ENCODE measurements at places on chromosomes 11 and 22.

GRCh38 chr11:6604081-6604626 lies 580 bp downstream of the ILK start:
- DNase-seq: peak; percentile 69

- DNase-seq: no peak
These were observed 3.6 kb downstream of the EI24 start for GRCh38 chr11:125572916-125573315.

- no peak for DNase-seq
These were observed 358.7 kb upstream of the PDGFD start for GRCh38 chr11:104522650-104523049.

- DNase-seq: peak; percentile 41
These were observed 22.7 kb upstream of the GRAMD1B start for GRCh38 chr11:123407130-123407995.

DNA sequence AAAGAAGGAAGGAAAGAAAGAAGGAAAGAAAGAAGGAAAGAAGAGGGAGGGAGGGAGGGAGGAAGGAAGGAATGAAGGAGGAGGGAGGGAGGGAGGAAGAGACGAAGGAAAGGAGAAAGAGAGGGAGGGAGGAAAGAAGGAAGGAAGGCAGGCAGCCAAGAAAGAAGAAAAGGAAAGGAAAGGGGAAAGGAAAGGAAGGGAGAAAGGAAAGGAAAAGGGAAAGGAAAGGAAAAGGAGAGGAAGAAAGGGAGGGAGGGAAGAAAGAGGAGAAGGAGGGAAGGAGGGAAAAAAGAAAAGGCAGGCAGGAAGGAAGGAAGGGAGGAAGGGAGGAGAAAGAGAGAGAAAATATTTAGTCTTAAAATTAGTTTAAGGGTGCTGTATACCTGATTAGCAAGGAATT lies 704.1 kb downstream of the LUZP2 start:
- no peak for DNase-seq

- no peak for DNase-seq
These were observed 588.0 kb downstream of the BUD13 start for GRCh38 chr11:116184763-116185162.

DNA sequence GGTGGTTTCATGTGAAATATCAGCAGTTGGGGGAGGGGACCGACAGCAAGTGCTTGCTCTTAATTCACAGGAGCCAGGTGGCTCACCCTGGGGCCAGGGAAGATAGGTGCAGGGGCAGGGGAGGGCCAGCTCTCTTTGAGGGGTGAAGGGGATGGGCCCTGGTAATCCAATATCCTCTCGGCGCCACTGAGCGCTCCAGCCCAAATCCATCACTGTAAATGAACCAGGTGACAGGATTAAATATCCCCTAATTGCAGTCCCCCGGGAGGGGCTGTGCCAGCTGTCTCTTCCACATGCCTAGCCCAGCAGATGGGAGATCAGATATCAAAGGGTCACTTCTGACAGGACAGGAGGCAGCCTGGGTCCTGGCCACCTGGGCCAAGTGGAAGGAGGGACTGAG lies 531.8 kb upstream of the CADM1 start:
- DNase-seq: no peak

DNA sequence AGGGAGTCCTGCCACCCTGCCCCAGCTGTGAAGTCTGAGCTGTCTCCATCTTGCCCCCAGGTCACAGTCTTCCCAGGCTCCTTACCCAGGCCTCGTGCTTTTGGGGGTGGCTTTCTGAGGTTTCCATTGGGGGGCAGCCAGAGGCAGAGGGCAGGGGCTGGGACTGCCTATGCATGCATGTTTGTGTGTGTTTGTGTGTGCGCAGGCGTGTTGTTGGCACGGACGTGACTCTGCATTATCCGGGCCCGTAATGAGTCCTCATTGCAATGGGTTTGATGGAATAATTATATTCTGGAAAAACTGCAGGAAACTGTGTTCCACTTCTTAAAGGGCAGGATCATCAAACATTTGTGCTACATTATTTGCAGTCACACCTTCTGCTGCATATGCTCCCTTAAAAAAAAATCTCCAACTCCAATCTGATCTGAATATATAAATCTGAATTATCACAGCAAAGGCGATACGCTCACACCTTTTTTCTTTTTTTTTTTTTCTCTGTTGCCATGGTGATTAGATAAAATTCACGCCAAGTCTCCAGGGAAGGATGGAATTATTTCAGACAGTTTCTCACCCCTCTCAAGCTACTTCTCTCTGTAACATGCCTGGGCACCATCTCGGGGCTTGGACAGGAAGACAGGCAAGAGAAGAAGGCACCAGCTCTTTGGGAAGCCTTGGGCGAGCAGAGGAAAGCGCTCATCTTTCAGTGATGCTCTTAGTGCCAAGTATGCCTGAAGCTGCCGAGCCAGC lies 45.9 kb downstream of the DSCAML1 start:
- no peak for DNase-seq

DNA sequence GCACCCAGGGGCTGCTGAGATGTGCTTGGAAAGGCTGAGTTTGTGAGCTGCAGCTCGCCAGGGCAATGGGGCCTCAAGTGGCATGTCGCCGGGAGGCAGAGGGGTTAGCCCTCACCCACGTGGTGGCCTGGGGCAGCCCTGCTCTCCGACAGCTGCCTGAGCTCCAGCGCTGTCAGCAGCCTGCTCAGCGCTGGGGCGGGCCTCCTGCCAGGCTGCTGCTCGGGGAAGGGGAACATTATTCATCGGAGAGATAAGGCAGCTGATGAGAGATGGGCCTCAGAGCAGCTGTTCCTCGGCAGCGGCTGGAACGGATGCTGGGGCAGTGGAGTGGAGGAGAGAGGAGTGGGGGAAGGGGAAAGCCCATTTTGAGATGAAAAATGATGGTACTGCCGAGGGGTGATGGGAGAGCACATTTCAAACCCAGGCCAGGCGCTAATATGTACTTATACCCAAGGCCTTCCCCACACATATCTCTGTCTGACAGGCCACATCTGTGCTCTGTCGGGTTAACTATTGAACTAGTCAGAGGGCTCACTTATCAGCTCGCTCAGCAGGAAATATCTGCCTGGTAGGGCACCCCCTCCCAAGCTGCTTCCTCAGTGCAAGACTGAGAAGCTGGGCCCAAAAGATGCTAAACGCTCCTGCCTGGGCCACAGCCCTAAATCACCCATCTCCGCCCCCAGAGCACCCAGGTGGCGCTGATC lies 79.5 kb downstream of the TIMP3 start:
- no peak for DNase-seq

DNA sequence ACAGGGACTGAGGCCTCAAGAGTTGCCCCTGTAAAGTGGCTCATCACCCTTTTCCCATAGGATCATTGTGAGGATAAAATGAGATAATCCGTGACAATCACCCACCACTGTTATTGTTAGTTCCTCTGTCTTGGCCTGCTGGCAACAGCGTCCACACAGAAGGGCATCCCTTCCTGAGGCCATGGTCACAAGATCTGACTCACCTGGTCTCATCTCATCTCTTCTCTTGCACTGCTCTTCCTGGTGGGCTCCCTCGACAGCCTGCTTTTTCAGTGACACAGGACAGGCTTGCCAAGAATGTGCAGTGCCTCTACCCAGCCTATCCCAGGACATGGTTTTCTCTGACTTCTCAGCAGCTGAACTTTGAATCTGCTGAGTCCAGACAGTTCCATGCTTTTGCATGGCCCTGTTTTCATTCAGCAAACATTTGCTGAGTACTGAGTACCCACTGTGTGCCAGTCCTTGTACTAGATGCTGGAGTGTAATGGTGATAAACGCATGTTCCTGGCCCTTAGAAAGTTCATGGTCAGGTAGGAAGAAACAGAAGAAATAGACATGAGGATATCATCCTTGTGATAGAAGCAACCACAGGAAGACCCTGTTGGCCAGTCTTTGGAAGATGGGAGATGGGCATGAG lies 3.3 kb downstream of the STX3 start:
- no peak for DNase-seq

- no peak for DNase-seq
These were observed 27.9 kb downstream of the SHANK3 start for GRCh38 chr22:50700387-50701075.

- DNase-seq: no peak
These were observed 6.3 kb downstream of the MCAM start for GRCh38 chr11:119310682-119311052.

DNA sequence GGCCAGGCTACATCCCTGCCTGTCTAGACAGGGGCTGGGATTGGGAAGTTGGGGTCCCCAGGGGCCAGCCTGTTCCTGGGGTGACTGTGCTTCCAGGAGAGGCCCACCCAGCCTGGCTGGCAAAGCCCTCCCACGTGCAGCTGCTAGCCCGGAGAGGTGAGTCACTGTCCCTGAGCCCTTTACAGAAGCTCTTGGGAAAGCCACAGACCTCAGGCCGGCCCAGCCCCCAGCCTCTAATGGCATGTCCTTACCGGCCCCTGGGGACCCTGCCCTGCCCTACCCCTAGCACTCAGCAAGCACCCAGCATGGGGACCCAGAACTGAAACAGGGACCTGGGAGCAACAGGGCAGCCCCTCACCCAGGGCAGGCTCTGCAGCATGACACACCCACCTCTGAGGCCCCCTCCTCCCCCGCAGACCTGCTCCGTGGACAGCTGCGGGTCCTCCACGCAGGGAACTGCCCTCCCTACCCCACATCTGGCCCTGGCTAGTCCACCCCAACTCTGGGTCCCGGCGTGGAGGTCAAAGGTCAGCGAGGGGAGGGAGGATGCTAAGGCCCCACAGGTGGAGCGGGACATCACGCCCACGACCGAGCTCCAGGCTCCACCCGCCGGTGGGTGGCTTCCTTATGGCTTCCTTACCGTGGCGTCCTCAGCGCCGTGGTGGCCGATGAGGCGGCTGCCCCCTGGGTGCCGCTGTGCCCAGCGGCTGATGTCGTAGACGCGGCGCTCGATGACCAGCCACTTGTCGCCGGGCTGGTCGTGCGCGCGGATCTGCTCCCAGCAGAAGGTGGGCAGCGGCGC lies 615 bp downstream of the FADS3 start:
- DNase-seq: no peak

GRCh38 chr22:37663521-37664140 lies 5.1 kb downstream of the PDXP start:
- DNase-seq: no peak

GRCh38 chr22:28180804-28181731 lies 262.0 kb upstream of the PITPNB start:
- no peak for DNase-seq

- no peak for DNase-seq
These were observed 130.2 kb downstream of the NCAM1 start for GRCh38 chr11:113091481-113091780.

GRCh38 chr11:113493206-113493605 lies 18.0 kb upstream of the DRD2 start:
- DNase-seq: no peak

DNA sequence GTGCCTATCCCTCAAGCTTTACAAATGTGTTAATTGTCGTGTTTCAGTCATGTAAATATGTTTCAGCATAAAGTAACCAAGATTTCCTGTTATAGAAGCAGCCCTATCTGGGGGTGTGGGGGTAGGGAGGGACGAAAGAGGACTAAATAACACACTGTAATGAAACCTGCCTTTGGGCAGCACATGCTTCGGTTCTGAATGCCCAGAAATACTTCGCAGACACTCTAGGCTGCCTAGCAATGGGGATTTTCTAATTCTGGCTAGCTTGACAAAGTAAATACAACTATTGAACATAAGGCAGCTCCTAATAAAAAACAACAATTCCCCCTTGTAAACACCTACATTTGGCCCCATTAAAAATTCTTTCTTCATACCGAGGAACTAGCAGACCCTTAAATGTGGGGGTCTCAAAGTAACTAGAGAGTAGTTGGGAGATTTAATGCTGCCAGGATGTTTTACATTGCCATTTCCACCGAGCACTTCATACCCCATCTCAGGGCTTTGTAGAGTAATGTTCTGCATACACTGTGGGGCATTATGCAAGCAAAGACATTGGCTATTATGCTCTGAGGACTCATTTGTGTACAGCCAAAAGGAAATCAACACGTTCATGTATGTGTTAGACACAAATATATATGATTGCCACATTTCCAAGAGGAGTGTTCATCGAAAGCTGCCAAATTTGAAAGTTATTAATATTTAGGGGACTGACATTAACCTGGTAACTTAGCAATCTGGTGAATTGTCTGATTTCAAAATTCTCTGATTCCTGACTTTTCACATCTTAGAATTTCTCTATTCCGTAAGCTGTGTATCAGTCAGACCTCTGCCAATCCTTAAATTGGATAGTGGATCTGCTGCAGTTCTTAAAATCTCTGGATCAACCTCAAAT lies 42.1 kb downstream of the PAX6 start:
- DNase-seq: no peak

DNA sequence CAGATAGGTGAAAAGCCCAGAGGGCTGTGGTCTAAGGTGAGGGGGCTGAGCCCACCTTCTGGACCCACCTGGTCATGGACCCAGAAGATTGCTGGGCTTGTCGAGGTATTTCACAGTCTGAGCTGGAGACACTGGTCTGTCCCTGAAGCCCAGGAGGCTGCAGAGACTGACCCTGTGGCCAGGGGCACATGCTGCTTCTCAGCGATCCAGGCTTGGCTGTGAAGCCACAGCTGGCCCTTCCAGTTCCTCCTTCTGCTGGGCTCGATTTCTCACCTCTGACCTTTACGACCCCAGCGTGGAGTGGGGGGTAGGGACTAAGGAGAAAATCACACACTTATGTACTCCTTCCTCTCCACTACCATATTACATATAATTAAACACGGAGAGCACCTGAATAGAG lies 88.5 kb downstream of the NECTIN1 start:
- DNase-seq: no peak

DNA sequence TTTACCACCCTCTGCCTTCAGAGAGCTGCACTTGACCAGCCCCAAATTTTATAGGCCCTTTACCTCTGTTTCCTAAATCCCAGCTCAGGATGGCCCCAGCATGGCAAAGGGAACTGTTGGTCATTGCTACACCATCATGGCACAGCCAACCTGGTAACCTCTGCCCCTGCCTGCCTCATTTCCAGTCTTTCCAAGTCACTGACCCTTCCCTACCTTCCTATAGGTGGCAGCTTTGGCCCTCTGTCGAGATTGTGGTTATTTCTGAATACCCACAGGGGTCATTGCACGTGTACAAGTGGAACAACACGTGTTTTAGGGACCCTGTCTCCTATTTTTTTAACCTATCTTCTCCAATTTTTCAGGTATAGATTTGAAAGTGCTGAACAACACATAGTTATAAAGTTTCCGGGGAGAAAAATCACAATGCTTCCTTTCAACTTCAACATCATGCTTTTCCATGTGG lies 2.8 kb downstream of the GALNT18 start:
- DNase-seq: no peak

DNA sequence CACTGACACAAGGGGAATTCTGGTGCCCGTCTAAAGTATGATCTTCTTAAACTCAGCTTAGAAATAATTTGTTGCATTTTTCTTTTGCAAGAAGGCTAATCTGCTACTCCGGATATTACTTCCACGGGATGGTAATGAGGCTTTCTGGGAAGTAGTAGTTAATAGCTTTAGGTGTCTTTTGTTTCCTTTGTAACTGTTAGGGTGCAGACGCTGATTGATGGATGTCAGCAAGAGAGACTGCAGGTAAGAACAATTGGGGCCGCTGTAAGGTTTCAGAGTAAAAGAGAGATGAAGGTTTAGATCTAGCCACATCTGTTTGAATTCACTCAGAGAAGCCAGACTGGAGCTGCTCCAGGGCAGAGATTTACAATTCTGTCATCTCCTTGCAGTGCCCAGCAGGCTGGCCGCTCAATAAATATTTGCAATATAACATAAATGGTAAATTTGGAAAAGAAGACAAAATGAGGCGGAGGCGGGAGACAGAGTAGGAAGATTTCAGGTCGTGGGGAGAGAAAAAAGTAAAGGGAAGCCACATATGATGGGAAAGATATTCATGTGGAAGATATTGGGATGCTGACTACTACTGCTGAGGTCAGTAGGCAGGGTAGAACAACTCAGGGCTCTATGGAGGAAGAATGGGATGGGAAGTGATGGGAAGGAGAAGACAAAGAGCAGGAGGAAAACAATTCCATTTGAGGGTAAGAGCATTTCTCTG lies 320.5 kb downstream of the AASDHPPT start:
- DNase-seq: no peak

All from stimulated activated naive CD8-positive, alpha-beta T cell treated with anti-CD3 and anti-CD28 coated beads, Interleukin-15, amount 100 ng/mL, for 72 hours (primary cell).